ENCODE measurements at places on chromosomes 4 and X. TPM values are rescaled to one million over a fixed set of nuclear protein-coding genes. Genes with fewer than 3 reads are reported as not detected.
A peak's percentile ranks its signal among the peaks of the same experiment; 100 is the strongest.

DNA sequence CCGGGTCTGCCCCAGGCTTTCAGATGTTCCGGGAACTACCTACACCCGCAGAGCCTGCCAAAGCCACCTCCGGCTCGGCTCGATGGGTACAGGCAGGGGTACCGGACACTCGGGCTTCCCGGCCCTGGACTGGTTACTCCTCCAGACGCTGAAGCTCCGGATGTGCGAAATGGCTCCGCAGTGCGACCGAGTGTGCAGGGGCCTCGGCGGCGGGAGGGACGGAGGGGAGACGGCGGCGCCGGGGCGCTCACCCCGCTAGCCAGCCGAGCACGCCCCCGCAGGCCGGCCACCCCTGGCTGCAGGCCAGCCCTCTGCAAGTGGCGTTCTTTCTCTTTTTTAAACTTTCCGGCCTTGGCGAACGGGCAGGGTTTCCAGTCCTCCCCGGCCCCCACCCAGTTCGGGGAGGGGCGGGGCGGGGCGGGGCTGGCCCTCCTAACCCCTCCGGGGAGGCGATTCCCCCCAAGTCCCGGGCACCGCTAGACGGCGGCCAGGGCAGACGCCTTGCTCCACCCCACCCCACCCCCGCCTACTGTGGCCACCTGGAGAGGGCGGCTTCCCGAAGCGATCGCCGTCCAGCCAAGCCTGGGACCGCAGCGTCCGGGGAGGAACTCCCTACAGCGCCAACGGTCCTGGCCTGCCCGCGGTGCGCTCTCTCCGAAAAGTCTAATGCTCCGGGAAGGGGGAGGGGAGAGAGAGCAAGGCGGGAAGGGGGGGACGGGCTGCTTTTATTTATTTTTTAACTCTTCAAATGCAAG is 7.5 kb downstream of the BCOR start:
- DNase-seq, result no peak

DNA sequence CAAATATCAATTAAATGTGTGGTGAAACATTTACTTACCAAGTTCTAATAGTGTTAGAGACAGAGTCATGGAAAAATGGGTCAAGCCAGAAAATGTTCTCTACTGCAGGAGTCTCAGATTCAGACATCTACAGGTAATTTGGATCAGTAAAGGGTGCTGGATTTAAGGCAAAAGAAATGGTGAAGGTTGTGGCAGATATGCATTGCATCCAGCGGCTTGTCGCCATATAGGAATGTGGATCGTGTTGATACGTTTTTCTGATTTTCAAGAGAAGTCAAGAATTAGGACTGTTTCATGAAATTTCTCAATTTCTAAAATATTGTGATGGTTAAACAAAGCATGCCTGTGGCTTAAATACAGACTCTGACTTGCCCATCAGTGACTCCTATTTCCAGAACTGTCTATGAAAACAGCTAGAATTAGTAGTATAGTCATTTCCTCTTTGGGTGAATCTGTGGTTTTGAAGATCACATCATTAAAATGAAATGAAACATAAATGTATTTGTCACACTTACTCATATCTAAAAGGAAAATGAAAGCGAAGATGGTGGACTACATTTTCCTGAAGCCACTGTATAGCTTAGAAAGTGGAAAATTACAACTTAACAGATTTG is 110.1 kb upstream of the VEGFC start:
- DNase-seq, result no peak

- no peak for DNase-seq
Observed at GRCh38 chr4:78938474-78938867, 767 bp downstream of the PAQR3 start.

DNA sequence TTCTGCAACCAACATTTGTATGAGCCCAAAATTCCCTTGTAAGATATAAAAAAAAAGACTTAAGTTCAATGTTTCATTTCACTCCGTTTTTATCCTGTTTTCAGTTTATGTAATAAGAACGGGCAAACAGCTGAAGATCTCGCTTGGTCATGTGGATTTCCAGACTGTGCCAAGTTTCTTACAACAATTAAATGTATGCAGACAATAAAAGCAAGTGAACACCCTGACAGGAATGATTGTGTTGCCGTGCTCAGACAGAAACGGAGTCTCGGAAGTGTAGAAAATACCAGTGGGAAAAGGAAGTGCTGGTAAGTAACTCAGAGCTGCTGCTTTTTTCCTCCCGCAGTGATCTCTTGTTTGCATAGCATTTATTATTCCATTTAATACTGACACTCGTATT is 2.8 kb downstream of the ANKRD37 start:
- no peak for DNase-seq

- DNase-seq, result no peak
Observed at GRCh38 chr4:83855044-83855443, 319.1 kb downstream of the GPAT3 start.

- peak; percentile 25 for DNase-seq
Observed at GRCh38 chr4:185039508-185040273, 21.4 kb downstream of the HELT start.

DNA sequence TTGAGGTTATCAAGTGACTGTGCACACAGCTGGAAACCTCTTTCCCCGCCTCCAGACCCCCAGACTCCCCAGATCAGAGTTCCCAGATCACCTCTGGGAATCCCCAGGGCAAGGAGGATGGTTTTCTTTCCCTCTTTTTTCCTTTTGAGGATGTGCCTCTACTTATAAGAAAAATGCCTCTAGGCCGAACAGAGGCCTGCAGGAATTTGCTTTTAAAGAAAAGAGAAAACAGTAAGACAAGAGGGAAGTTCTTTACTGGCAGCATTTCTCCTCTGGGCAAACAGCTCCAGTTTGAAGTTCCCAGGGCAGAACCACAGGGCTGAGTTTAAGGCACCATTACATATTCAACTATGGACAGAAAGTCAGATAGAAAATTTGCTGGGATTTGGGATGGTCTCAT is 837.9 kb upstream of the LCORL start:
- no peak for DNase-seq

GRCh38 chr4:69668680-69669079 is 15.6 kb upstream of the UGT2A1 start:
- DNase-seq, result no peak

DNA sequence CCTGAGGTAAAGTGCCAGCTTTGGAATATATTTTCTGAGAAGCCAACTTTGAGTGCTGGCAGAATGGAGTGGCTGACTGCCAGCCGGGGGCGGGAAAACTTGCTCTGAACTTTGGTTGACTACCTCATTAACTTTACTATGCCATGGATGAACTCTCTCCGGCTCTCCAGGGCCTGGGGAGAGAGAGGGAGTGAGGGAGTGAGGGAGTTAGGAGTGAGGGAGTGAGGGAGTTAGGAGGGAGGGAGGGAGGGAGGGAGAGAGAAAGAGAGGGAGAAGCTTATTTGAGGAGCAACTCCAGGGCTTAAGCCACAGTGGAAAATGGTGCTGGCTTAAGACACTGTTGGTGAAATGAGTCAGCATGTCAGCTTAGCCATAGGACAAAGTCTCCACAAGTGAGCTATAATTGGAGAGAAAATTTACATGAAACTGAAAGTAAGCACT is 280.9 kb upstream of the RPS6KA3 start:
- DNase-seq, result no peak

- no peak for DNase-seq
Observed at GRCh38 chr4:93182722-93183121, 645.8 kb upstream of the ATOH1 start.

DNA sequence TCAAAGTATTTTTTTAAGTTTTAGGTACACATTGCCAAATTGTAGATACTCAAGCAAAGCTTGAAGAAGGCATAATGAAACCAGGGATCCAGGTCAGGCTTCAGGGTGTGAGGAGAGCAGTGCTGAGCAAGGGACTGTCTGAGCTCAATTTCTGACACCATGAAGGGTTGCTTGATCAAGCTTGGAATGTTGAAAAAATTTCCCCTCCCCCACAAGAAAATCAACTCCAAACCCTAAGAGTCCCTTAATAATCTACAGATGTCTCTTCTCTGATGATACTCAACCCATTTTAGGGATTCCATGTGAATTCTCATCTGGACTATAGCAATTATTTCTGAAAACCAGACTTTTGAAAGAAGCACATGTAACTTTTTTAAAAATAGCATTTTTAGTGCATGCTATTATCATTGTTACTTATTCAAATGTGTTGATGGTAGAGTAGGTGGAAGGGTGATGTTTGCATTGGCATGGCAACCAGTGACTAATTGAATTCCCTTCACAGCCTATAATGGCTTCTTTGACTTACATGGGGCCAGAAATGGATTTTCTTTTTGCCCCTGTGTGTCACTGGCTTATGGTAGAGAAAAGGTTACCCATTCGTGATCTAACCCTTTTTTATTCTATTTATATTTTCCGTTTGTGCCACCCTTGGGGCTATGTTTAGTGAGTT is 252.0 kb downstream of the FBXW7 start:
- no peak for DNase-seq

- no peak for DNase-seq
Observed at GRCh38 chr4:184814686-184815045, 11.1 kb downstream of the ACSL1 start.

DNA sequence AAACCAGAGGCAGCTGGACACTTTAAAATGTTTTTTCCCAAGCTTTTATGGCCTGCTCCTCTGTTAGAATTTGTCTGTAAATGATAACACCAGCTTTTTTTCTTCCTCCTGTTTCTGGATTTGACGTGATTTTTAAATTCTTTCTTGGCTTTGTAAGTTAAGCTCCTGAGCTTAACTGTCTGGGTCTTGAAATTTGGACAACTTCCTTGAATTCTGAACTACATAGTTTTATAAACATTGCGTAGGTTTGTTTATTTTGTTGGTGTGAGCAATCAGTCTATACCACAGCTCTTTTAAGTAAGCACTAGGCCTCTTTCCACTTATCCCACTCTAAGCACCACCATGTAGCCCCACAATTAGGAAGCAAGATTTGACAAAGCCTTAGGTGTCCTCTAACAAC is 144.4 kb upstream of the GUCY1A1 start:
- DNase-seq, result no peak

GRCh38 chrX:9494771-9495170 is 29.9 kb downstream of the TBL1X start:
- DNase-seq, result no peak

DNA sequence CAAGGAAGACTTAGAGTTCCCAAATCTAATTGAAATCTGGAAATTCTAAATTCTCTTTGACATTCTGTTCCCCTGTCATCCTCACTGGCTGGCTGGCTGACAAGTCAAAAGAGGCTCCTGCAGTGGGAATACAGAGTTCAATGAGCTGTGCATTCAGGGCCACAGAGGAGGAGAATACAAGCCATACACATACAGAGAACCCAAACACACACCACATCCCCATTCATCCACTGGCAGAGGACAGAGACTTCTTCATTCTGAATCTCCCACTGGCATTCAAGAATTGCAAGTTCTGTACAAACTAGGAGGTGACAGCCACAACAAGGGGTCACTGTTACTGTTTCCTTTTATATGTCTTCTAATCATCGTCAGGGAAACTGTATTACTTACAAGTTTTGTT is 49.7 kb downstream of the SAT1 start:
- DNase-seq, result no peak

DNA sequence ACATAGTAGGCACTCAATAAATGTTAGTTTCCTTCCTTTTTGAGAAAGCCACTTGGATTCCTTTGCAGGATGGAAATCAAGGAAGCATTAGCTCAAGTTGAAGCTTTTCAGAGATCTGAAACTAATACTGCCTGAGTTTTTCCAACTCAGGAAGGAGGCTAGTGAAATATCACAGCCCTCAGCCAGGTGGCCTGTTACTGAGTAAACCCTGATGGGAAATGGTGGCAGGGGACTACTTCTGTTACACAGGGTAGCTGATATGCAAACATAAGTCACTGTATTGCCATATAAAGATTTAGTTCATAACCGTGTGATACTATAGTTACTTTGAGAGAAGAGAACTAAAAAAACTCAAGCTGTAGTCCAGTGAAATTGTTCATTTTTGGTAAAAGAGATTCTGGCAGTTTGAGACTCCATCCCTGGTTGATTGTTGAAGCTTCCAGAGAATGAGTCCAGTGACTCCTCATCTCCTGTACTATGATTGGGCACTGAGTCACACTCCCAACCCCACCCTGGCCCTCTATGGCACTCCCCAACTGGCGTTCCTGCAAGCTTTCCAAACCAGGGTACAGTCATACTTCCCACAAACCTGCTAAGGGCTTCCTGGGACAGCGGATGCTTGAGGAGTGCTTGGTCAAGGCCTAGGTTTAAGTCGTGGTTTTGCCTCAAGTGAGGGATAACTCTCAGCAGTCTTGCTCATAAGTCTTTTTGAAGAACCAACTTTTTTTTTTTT is 81.8 kb downstream of the MID1IP1 start:
- no peak for DNase-seq

DNA sequence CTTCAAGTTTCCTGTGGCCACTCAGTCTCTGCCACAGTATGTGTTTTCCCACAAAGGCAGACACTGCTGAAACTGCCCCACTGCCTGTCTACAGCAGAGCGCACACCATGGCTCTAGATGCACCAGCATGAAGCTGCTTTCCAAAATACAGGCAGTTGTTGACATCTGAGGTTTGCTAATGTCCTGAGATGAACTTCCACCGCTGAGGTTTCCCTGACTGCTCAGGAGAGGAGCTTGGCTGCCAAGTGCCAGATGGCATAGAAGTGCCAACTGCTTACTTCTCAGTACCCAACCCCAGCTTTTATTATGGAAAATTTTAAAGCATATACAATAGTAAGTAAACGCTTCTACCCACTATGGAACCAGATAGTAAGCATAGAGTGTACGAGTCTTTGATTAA is 61.0 kb upstream of the EXOC1L start:
- DNase-seq, result no peak

DNA sequence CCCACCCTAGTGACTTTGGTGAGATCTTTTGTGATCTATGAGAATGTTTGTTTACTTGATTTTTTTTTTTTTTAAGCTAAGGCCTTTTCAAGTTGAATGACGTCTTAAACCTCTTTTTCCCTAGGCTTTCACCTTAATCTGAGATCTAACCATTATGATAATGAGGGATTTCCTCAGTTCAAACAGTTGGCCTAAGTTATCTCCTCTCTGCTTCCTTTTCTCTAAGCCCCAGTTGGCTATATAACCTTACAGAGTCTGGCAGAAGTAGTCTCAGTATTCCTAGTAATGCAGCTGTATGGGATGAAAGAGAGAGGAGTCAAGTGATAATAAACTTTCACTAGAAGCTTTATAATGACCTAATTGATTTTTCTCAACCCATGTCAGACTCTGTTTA is 99.0 kb downstream of the STIM2 start:
- no peak for DNase-seq

COL25A1 gene
- total RNA-seq, result not detected

MAGEB4 gene
- total RNA-seq, result not detected

NDUFB11 gene
- 64.1 TPM for total RNA-seq

EGF gene
- not detected for total RNA-seq

NSUN7 gene
- total RNA-seq, result 0.73 TPM

FGA gene
- 4.6 TPM for total RNA-seq

HPSE gene
- 6.1 TPM for total RNA-seq

TENM3 gene
- total RNA-seq, result 0.03 TPM

OPRPN gene
- total RNA-seq, result not detected

TMPRSS11F gene
- total RNA-seq, result not detected

FMR1NB gene
- not detected for total RNA-seq

EDA2R gene
- total RNA-seq, result 0.25 TPM
